Mucosa of descending colon (tissue), 3 donors: ENCODE measurements at places on chromosomes 16 and 17. TPM values are rescaled to one million over a fixed set of nuclear protein-coding genes. Genes with fewer than 3 reads are reported as not detected.

Gene CARD14
- total RNA-seq, result 0.38 TPM

Gene PSMB3
- 197 TPM for total RNA-seq

Gene RAB26
- total RNA-seq, result 28.3 TPM

Gene HAS3
- total RNA-seq, result 4.6 TPM

Gene FMNL1
- 18.1 TPM for total RNA-seq

Gene KRTAP9-2
- not detected for total RNA-seq

Gene KRTAP1-1
- total RNA-seq, result not detected

Gene B9D1
- 5.1 TPM for total RNA-seq

Gene ACE
- total RNA-seq, result 23.0 TPM

Gene KRT15
- total RNA-seq, result 16.5 TPM

Gene FAM234A
- total RNA-seq, result 87.1 TPM

Gene CA5A
- 0.05 TPM for total RNA-seq
